ENCODE measurements at places on chromosomes 7 and 10.

DNA sequence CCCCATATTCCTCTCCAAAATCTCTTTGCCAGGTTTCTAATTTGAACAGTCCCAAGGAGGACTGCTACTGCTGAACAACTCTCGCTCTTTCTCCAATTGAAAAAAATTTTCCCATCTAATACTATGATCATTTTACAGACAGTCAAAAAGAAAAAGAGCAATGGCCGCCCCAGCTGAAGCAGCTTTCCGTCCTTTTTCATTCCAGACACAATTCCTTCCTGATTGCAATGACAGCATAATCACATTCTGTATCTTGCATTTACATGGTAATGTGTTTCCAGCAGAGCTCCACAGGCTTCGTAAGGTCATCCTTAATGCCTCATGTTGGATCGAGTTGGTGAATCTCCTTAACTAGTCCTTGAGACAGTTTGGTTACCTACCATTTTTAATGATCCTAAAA, 45.0 kb upstream of the GSDME start:
- no peak for DNase-seq

DNA sequence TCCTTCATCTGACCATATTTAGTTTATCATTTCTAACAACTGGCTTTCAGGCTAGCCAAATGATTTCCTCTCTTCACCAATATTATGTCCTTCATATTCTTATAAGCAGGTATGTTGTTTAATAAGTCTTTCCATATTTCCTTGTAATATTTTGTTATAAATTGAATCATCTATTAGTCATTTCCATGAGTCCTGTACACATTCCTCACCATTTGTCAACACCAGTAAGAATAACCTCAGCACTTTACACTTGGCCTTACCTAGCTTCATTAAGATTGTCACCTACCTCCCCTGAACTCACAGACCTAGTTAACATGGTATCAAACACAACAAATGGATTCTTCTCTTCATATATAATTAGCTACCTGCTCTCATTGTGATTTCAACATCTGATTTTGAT, 282.3 kb downstream of the SEMA3D start:
- peak; percentile 29 for DNase-seq

- DNase-seq = peak; percentile 27
Observed at GRCh38 chr7:79459381-79459780, 5.9 kb upstream of the MAGI2 start.

DNA sequence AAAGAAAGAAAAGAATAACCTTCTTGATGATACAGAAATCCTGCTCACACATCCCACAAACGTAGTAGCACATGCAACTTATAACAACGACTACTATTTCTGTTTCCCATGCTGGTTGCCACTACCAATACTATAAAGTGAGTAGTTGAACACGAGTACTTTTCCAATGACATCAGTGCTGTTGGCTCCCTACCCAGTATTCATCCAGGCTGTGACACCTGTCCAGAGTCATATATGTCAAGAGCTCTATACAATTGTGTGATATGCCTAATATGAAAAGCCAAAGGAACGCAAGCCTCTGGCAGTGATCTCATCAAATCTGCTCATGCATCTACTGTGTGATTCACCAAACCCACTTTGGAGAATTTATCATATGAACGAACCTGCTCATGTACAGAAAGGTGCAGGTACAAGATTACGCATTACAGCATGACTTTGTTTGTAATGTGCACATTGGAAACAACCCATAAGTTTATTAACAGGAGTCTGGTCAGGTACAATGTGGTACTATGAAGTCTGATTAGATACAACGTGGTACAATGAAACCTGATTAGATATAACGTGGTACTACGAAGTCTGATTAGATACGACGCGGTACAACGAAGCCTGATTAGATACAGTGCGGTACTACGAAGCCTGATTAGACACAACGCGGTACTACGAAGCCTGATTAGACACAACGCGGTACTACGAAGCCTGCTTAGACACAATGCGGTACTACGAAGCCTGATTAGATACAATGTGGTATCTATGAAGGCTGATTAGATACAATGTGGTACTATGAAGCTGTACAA, 5.8 kb upstream of the ITIH5 start:
- DNase-seq = no peak

DNA sequence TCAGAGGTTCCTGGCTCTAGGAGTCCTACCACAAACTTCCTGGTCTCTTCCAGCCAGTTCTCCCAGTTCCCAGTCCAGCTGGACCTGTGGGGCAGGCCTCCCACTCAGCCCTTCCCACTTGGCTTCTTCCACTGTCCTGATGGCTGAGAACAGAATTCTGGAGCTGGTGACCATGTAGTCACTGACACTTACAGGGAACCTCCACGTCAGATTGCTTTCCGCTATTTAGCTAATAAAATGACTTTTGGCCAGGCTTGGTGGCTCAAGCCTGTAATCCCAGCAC, 63.5 kb upstream of the ZRANB1 start:
- no peak for DNase-seq

GRCh38 chr7:26609082-26609481, 255.3 kb downstream of the SKAP2 start:
- no peak for DNase-seq

GRCh38 chr7:104855861-104856260, 158.1 kb upstream of the KMT2E start:
- no peak for DNase-seq

- no peak for DNase-seq
Observed at GRCh38 chr10:70616761-70617160, 14.2 kb upstream of the PRF1 start.

DNA sequence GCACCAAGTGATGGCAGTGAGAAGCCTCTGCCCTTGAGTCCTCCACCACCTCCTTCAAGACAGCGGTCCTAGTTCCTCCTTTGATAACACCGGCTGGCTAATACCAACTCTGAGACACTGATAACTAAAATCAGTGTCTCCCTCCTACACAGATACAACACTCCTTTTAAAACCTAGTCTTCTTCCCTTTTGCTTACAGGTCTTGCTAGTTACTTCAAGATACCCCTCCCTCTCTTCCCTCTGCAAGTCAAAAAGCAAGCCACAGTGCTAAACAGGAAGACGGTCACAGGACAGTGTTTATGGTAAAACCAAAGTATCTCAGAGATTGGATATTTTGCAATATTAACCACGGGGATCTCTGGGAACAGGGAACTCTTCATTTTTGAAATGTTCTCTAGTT, 4.6 kb downstream of the AKR1B1 start:
- peak; percentile 68 for DNase-seq

- DNase-seq = no peak
Observed at GRCh38 chr10:31757386-31757791, 171.2 kb downstream of the ARHGAP12 start.

DNA sequence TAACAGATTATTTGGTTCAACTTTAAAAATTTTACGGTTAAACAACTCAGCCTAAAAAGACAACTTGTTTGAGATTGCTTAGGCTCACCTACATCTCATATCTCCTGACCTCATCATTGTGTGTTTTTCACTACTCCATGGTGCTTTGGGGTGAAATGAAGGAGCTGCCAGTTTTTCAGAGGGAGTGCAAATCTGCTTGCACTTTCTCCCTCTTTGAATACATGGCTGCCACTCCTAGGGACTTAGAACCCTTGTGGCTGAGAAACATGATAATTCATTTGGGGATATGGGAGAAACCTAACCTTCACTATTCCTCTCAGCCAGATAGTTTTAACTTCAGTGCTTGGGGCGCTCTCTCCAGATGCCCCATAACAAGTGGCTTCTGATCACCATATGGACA, 2.7 kb downstream of the CCSER2 start:
- no peak for DNase-seq

- DNase-seq = peak; percentile 47
Observed at GRCh38 chr10:112952282-112953173, 2.5 kb downstream of the TCF7L2 start.

DNA sequence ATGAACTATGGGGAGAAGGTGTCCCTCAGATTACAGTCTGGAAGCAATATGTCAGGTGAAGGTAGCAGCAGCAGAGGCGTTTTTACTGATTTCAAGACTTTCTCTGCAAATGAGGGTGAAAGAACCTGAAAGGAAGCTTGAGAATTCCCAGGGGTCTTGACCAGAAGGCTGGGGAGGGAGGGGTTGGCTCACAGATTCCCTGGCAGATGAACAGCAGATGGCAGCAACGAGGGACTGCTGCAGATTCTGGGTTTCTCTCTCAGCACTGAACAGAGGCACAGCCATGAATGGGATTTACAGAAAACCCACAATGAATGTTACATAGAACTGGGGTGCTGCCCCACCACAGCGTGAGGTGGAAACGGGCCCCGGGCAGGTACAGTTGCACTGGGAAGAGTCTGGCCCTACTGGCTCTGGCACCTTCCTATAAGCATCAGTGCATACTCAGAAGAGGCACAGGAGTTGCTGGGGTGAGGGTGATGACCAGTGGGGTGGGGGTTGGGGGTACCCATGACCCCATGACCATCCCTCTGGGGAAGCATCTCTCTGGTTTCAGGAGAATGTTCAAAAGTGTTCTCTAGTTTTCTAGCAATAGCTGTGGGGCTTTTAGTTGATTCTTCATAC, 317.8 kb downstream of the SH2D4B start:
- DNase-seq = no peak

- no peak for DNase-seq
Observed at GRCh38 chr7:113657603-113658002, 261.2 kb downstream of the PPP1R3A start.

GRCh38 chr7:115477193-115477651, 553.3 kb downstream of the TFEC start:
- peak; percentile 10 for DNase-seq

- DNase-seq = no peak
Observed at GRCh38 chr10:70270952-70271351, 12.9 kb downstream of the NPFFR1 start.

DNA sequence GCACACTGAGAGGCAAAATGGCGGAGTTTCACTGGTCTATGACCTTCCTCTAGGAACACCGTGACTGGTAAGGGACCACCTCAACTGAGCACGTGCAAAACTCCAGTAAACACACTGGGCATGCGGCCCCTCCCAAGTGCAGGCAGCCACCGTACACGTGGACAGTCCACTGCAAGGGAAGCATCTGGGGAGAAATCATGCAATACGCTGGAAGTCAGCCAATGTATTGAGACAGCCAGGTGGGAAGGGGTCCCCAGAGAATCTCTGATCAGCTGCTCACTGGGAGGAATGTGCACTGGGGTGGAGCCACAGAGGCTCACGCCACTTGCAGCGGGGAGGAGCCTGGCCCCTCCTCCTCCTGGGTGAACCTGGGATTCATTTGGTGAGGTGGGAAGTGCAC, 49.3 kb downstream of the CFAP46 start:
- no peak for DNase-seq

GRCh38 chr10:116216676-116217075, 56.3 kb downstream of the GFRA1 start:
- DNase-seq = peak; percentile 28

DNA sequence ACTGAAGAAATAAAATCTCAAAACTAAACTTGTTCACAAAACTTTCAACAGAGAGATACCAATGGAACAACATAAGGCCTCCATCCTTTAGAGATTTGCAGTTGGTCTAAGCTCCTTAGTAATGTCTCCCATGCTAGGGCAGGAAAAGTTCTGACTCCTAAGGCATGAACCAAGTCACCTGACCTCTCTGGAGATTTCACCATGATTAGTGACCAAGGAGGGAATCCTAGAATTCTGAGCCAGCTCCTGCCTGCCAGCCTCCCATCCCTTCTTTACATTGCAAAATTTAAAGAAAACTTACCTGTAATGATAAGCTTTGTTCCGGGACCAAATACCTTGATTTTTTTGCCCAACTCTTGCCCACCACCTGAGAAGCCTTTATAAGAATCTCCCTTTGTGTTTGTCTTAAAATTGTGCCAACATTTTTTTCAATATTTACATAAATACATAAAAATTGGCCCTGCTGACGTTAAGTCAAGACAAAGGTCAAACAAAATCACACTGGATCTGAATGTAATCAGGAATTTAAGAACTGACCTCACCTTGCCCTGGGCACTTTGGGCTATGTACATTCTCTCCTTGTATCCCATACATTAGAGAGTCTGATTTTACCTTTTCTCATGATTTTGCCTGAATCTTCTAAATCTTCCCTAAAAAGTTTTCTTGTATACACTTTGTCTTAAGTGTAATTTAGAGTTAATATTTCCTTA, at the start of gene TARP:
Gene TARP (minus strand): TSS at position 351 of the 710 bp plus-strand sequence.
- DNase-seq = no peak

- DNase-seq = no peak
Observed at GRCh38 chr7:101731502-101732084, 85.8 kb upstream of the CUX1 start.

DNA sequence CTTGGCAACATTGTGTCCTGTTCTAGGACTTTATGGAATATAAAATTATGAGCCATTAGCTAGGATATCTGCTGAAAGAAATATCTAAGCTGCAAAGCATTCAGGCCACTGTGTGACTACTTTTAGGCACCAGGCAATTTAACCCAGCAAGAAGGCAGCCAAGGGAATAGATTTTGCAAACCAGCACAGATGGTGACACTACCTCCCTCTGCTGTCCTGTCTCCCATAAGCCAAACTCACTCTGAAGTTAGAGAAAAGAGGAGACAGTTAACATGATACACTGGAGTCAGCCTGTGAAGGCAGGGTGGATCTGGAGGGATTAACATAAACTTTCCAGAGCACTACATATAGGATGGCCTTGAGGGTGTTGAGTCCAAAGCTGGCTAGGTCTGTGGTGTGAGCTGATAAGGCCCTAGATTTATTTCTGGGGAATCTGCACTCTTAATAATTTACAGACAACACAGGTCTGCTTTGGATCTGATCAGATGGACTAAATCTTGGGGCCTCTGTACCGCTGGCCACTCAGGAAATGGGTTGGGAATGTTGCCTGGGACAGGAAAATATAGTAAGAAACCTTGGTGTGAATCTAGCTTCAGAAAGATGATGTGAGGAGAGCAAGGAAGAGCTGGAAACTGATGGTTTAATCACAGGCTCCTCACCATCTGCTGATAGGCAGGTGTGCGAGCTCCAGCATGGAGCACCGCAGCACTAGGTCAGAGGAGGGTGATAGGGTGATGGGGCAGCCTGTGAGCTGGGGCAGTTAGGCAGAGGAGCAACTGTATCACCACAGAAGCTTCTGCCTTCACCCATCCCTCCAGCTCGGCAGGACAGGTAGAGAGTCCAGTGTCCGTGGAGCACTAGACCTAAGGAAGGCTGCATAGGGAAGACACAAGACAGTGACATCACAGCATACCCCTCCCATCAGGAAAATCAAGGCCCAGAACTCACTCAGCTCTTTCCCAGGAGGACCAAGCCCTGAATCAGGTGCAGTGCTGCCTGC, 229.9 kb upstream of the PRSS1 start:
- no peak for DNase-seq

DNA sequence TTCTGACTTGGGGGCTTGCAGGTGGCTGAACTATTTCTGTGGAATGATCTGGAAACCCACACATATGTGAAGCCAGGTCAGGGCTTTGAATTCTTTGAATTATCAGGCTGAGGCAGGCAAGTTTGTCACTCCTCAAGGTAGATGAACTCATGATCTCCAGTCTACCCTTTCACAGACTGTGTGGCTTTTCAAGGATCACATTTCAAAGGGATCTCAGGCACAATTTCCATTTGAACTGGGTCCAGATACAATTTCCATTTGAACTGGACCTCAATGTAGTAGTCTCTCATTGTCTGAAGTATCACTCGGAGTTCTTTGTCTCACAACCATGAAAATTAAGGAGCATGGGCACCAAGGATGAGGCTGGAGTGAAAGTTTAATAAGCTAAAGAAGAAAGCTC, 25.7 kb upstream of the EIF4H start:
- no peak for DNase-seq

Measured in iris pigment epithelial cell (primary cell).